ENCODE measurements at places on chromosomes 16 and 17. TPM values are rescaled to one million over a fixed set of nuclear protein-coding genes. Genes with fewer than 3 reads are reported as not detected.

CES5A gene
- total RNA-seq = not detected

DNA sequence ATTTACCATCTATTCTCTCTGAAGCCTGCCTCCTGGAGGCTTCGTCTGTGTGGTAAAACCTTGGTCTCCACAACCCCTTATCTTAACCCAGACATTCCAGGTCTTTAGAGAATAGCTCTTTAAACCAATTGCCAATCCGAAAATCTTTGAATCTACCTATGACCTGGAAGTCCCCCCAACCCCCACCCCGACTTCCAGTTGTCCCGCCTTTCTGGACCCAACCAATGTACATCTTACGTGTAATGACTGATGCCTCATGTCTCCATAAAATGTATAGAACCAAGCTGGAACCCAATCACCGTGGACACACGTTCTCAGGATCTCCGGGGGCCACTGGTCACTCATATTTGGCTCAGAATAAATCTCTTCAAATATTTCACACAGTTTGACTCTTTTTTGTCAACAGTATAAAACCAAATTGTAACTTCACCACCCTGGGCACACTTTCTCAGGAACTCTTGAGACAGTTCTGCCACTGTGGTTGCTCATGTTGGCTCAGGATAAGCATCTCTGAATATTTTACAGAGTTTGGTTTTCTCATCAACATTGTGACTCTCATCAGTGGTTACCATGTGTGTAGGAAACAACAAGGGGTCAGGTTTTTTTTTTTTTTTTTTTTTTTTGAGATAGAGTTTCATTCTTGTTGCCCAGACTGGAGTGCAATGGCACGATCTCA is 18.1 kb upstream of the DNAH17 start:
- DNase-seq = no peak

NPW gene
- not detected for total RNA-seq

- DNase-seq = no peak
These were observed 30.1 kb upstream of the SMURF2 start for GRCh38 chr17:64692187-64692586.

DNA sequence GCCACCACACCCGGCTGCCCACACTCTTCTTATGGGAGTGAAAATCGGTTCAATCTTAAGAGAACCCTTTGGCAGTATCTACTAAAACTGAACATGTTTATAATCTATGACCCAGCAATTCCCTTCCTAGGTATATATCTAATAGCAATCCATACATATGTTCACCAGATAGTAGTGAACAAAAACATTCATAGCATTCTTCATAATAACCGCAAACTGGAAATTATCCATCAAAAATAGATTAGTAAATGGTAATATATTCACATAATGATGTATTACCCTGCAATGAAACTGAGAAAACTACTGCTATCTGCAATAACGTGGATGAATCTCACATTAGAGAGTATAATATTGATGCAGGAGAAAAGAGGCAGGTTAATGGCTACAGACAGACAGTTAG is 23.1 kb downstream of the COPRS start:
- no peak for DNase-seq

DNA sequence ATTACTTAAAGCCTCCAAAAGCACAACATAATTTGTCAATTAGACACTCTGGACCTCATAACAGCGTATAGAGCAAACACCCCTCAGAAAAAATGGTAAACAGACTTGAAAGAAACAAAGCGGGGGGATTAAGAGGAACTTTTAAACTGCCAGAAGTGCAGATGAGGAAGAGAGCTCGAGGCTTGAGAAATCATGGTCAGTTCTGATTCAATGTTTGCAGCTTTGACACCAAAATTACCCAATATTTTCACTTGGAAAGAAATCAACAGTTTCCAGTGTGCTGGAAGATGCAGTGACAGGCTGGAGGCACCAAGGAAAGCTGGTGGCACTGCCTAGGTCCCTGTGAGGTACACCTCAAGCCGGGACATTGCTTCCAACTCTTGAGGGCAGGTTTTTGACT is 180.9 kb upstream of the TOX3 start:
- DNase-seq = no peak

KRTAP1-1 gene
- not detected for total RNA-seq

GRCh38 chr16:57388359-57389086 is 16.0 kb upstream of the CCL17 start:
- DNase-seq = no peak
